Aorta (tissue), 5 donors: ENCODE measurements at places on chromosomes 7 and 10.
A peak's percentile ranks its signal among the peaks of the same experiment; 100 is the strongest.

DNA sequence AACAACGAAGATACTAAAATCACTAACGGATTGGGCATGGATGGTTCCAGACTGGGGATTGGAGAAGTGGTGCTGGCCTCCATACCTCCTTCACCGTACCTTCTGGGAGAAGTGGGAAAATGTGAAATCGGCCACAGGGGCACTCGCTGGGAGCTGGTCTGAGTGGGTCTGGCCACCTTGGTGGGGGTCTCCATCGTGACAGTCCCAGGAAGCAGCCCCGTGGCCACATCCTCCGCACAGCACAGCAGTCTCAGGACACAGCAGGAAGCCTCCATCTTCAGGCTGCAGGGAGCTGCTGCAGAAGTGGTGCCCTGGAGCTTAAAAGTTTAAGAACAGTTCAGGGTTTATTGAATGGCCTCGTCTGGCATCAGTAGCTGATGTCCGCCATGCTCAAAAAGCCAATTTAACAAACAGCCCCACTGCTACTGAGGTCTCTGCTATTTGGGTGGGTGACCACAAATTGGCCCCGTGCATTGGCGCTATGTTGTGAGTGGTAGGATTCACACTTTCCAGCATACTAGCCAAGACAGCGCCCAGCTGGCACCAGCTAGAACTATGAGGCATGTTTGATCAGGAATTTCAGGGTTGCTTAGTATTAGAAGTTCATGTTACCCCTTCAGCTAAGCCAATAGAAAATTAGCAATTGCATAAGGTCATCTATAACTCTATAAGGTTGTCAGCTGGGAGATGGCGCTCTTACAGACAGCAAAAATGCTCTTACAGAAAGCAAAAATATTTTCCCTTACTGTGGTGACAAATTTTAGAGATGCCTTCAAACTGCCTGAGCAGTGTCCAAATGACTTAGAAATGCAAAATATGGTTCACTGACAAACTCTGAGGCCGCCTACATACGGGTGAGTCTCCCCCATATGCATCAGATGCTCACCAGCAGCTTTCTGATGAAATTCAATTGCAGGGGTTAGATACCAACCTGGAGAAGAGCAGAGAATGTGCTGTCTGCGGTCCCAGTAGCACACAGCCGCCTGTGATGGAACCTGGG is 17.0 kb downstream of the PKD1L1 start:
- H3K4me3 ChIP-seq: no peak overlapping the region
- no peak overlapping the region for H3K27ac ChIP-seq
- H3K4me1 ChIP-seq: no peaks in the 10 kb centered on the region
- no peaks in the 10 kb centered on the region for H3K27me3 ChIP-seq
- no peaks in the 10 kb centered on the region for H3K36me3 ChIP-seq

- H3K4me1 ChIP-seq: peaks cover 3% of the 10 kb centered on the region
- H3K27me3 ChIP-seq: no peaks in the 10 kb centered on the region
- no peak for DNase-seq
- H3K4me3 ChIP-seq: no peak overlapping the region
- H3K36me3 ChIP-seq: no peaks in the 10 kb centered on the region
- H3K27ac ChIP-seq: peak overlapping the region; percentile 45
Measured at GRCh38 chr7:55569797-55570196, 2.5 kb downstream of the VOPP1 start.

DNA sequence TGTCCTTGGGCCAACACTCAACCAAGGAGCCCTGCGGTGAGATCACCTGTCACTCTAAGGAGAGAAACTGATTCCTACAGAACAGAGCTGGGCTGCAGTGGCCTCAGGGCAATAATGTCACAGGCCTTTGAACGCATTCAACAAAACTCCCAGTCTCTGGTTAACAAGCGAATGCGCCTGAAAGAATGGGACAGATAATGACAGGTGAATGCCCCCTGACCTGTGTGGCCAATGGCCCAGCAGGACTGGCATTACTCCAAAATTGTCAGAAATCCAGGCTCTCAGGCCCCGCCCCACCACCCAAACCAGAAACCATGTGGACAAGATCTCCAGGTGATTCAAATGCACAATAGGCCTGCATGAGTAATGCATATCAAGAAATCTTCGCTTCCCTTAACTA is 277.7 kb upstream of the KLF6 start:
- H3K36me3 ChIP-seq: no peaks in the 10 kb centered on the region
- no peaks in the 10 kb centered on the region for H3K27me3 ChIP-seq
- peaks cover 4% of the 10 kb centered on the region for H3K4me1 ChIP-seq
- H3K27ac ChIP-seq: peak overlapping the region; percentile 56

- no peaks in the 10 kb centered on the region for H3K36me3 ChIP-seq
- DNase-seq: no peak
- no peaks in the 10 kb centered on the region for H3K4me1 ChIP-seq
- H3K4me3 ChIP-seq: peak overlapping the region; percentile 91
- H3K27ac ChIP-seq: no peak overlapping the region
Measured at GRCh38 chr7:105016068-105016708, 2.2 kb downstream of the KMT2E start.
